Amniotic stem cell (primary cell): ENCODE measurements at places on chromosomes 13 and 19.

DNA sequence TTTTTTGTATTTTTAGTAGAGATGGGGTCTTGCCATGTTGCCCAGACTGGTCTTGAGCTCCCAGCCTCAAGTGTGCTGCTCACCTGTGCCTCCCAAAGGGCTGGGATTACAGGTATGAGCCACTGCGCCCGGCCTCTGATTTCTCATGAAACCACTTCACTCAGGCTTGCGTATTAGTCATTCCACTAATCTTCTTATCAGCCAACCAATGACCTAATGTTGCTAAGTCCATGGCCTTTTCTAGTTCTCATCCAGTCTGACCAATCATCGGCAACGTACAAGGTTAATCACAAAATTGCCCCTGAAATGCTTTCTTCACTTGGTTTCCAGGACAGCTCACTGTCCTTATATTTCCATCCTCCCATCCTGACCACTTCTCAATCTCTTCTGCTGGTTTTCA, 605.3 kb upstream of the SLC10A2 start:
- DNase-seq: no peak

- DNase-seq: no peak
Measured at GRCh38 chr19:36686365-36687213, 823 bp upstream of the ZNF567 start.

DNA sequence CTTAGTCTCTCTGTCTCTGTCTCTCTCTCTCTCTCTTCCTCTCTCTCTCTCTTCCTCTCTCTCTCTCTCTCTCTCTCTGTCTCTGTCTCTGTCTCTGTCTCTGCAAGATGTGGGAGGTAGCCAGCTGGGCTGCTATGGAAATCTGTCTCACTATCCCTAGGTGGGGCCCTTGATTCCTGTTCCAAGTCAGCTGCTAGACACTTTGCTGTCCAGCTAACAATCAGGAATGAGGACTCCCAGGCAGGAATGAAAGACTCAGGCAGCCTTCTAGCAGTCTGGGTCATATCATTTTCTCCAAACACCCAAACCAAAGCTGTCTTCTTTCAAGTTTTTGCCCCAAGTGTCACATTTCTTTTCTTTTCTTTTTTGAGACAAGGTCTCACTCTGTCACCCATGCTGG, 23.2 kb downstream of the CATSPERD start:
- DNase-seq: no peak

GRCh38 chr13:36857253-36857652, 38.2 kb downstream of the RFXAP start:
- DNase-seq: no peak

- no peak for DNase-seq
Measured at GRCh38 chr13:83086088-83086487, 796.2 kb downstream of the SLITRK1 start.

DNA sequence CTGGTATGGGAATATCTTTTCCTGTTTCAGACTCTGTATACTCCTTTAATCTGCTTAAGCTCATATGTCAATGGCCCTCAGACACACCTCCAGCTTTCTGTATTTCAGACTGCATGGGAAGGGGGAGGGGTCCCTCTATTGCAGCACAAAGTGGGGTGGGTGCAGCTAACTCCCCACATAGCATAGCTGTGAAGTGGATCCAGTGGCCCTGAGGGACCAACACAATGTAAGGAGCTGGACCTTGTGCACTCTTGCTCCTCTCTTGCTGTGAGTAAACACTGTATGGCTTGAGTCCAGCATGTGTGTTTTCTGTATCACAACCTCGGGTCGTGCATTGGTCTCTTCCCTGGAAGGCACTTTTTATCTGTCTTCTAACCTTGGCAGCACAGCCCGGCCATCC, 669.9 kb downstream of the PCDH9 start:
- no peak for DNase-seq

DNA sequence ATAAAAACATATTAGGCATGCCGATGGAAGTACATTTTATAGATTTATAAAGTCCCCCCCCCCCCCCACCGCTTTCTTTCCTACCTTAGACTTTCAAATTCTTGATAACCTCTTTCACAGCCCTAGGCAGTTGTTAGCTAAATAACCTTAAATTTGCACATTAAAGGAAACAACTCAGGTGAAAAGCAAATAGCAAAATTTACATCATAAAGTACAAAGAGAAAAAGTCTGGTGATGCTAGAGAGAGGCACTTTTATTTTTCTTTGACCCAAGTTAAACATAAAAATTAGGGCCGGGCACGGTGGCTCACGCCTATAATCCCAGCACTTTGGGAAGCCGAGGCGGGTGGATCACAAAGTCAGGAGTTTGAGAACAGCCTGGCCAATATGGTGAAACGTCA, 15.0 kb upstream of the UBAC2 start:
- no peak for DNase-seq

GRCh38 chr13:103066781-103067345, 646 bp upstream of the SLC10A2 start:
- DNase-seq: no peak

DNA sequence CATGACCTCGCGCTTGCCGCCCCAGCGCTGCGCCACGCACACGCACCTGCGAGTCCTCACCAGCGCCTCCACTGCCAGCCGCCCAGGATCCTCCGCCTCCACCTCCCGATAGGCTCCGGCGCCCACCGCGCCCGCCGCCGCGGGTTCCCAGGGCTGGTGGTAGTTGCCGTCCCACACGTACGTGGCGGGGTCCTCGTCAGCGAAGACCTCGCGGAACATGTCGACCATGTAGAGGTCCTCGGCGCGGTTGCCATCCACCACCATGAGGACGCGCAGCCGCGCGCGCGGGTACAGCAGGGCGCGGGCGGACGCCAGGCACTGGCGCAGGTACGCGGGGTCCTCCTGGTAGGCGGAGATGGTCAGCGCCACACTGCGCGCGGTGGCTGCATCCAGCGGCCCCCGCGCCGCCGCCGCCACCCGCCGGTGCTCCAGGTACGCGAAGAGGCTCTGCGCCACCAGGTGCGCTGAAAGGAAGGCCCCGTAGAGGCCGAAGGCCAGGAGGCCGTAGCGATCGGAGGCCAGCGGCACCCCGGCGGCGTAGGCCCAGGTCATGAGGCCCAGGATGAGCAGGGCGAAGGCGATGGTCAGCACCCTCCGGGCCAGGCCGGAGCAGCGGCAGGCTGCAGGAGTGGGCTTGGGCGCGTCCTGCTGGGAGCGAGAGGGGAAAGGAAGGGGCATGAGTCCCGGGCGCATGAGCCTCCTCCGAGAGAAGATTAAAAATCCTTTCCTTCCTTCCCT, 4.4 kb downstream of the HAS1 start:
- no peak for DNase-seq

- DNase-seq: no peak
Measured at GRCh38 chr19:2010135-2010668, 5.3 kb downstream of the BTBD2 start.

GRCh38 chr13:76106763-76107162, 470.6 kb downstream of the LMO7 start:
- DNase-seq: no peak

GRCh38 chr13:100356426-100356825, 232.2 kb downstream of the GGACT start:
- no peak for DNase-seq

- no peak for DNase-seq
Measured at GRCh38 chr13:32047793-32048192, 16.2 kb downstream of the FRY start.
